ENCODE measurements at places on chromosomes 5 and 9. TPM values are rescaled to one million over a fixed set of nuclear protein-coding genes. Genes with fewer than 3 reads are reported as not detected.

NSD1 gene
- total RNA-seq: 29.7 TPM

RETREG1 gene
- total RNA-seq: 0.22 TPM

RHOBTB3 gene
- total RNA-seq: 214 TPM

FOXD4L3 gene
- not detected for total RNA-seq

SEMA5A gene
- total RNA-seq: 40.1 TPM

ARL14EPL gene
- not detected for total RNA-seq
